Activated T-helper 2 cell treated with anti-CD3 and anti-CD28 coated beads, Interferon-gamma antibody, Interleukin-2, Interleukin-4, amounts not matched to agents 10 μg/mL and 5 μg/mL and 100 μg/mL, durations not matched to agents 14 hours and 24 hours and 36 hours (primary cell): ENCODE measurements at places on chromosomes 3 and 15. TPM values are rescaled to one million over a fixed set of nuclear protein-coding genes. Genes with fewer than 3 reads are reported as not detected.
A peak's percentile ranks its signal among the peaks of the same experiment; 100 is the strongest.

- DNase-seq, result no peak
- H3K36me3 ChIP-seq, result no peaks in the 10 kb centered on the region
- H3K4me1 ChIP-seq, result peaks cover 8% of the 10 kb centered on the region
- H3K4me3 ChIP-seq, result no peak overlapping the region
- peaks cover 23% of the 10 kb centered on the region for H3K27me3 ChIP-seq
- no peak overlapping the region for H3K27ac ChIP-seq
Observed at GRCh38 chr3:45199837-45200648, 26.0 kb downstream of the TMEM158 start.

DNA sequence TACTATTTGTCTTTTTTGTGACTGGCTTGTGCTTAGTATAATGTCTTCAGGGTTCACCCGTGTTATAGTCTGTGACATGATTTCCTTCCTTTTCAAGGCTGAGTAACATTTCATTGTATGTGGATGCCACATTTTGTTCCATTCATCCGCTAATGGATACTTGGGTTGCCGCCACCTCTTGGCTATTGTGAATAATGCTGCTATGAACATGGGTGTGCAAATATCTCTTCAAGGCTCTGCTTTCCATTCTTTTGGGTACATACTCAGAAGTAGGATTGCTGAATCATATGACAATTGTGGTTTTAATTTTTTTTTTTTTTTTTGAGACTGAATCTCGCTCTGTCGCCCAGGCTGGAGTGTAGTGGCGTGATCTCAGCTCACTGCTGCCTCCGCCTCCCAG is 15.4 kb downstream of the CRTC3 start:
- peak overlapping the region; percentile 18 for H3K27ac ChIP-seq
- no peaks in the 10 kb centered on the region for H3K27me3 ChIP-seq
- no peak overlapping the region for H3K4me3 ChIP-seq
- no peak for DNase-seq
- peaks cover 70% of the 10 kb centered on the region for H3K36me3 ChIP-seq

- no peaks in the 10 kb centered on the region for H3K4me1 ChIP-seq
- H3K36me3 ChIP-seq, result no peaks in the 10 kb centered on the region
- H3K27me3 ChIP-seq, result peaks cover 20% of the 10 kb centered on the region
- H3K4me3 ChIP-seq, result no peak overlapping the region
- no peak for DNase-seq
Observed at GRCh38 chr3:33231756-33232465, 13.3 kb upstream of the SUSD5 start.

The MESP1 gene
- total RNA-seq, result 7.1 and 7.5 TPM in 2 replicates

The RTP3 gene
- not detected in 2 replicates for total RNA-seq
